Left lung (tissue), 14 donors: ENCODE measurements at places on chromosomes 5 and 9. TPM values are rescaled to one million over a fixed set of nuclear protein-coding genes. Genes with fewer than 3 reads are reported as not detected.

GRCh38 chr9:128593039-128593438, 40.7 kb downstream of the SPTAN1 start:
- H3K27me3 ChIP-seq = no peaks in the 10 kb centered on the region
- no peak overlapping the region for H3K27ac ChIP-seq
- no peak for DNase-seq
- H3K4me1 ChIP-seq = no peaks in the 10 kb centered on the region
- peaks cover 99% of the 10 kb centered on the region for H3K36me3 ChIP-seq
- no peak overlapping the region for H3K4me3 ChIP-seq

GRCh38 chr5:54904425-54904824, 81.0 kb downstream of the ESM1 start:
- no peaks in the 10 kb centered on the region for H3K36me3 ChIP-seq
- no peaks in the 10 kb centered on the region for H3K27me3 ChIP-seq
- no peak overlapping the region for H3K27ac ChIP-seq

- no peaks in the 10 kb centered on the region for H3K36me3 ChIP-seq
- no peak overlapping the region for H3K27ac ChIP-seq
- no peak for DNase-seq
- H3K4me1 ChIP-seq = no peaks in the 10 kb centered on the region
Observed at GRCh38 chr5:91514400-91514799, 131.3 kb upstream of the ARRDC3 start.

- no peaks in the 10 kb centered on the region for H3K36me3 ChIP-seq
- no peaks in the 10 kb centered on the region for H3K4me1 ChIP-seq
- DNase-seq = no peak
- H3K27ac ChIP-seq = no peak overlapping the region
- H3K27me3 ChIP-seq = no peaks in the 10 kb centered on the region
Observed at GRCh38 chr5:125715216-125715615, 708.0 kb upstream of the GRAMD2B start.

- H3K4me3 ChIP-seq = no peak overlapping the region
- H3K27me3 ChIP-seq = peaks cover 4% of the 10 kb centered on the region
- no peaks in the 10 kb centered on the region for H3K36me3 ChIP-seq
- H3K27ac ChIP-seq = no peak overlapping the region
- peaks cover 14% of the 10 kb centered on the region for H3K4me1 ChIP-seq
Observed at GRCh38 chr5:610011-610743, 2.0 kb upstream of the CEP72 start.

DNA sequence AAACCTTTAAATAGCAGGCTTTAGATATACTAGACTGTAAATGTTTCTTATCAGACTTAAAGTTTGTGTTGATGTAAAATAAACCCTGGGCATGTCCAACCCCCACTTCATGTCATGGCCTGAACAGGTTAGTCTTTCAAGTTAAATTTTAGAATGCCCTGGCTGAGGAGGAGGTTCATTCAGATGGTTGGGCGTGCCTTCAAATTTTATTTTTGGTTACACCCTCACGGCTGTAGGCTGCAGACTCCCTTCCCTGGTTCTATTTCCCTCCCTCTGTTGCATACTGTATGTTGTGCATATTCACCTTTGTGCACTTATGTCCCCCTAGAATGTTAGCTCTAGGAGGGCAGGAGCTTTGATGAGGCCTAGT, 5.3 kb upstream of the BICD2 start:
- no peaks in the 10 kb centered on the region for H3K36me3 ChIP-seq
- no peak overlapping the region for H3K4me3 ChIP-seq
- H3K27me3 ChIP-seq = no peaks in the 10 kb centered on the region
- no peak overlapping the region for H3K27ac ChIP-seq
- no peak for DNase-seq

- no peak overlapping the region for H3K27ac ChIP-seq
- H3K4me3 ChIP-seq = no peak overlapping the region
- no peaks in the 10 kb centered on the region for H3K27me3 ChIP-seq
- DNase-seq = no peak
Observed at GRCh38 chr9:95433096-95433819, 83.5 kb downstream of the PTCH1 start.

GRCh38 chr9:136074706-136075105, 20.4 kb downstream of the NACC2 start:
- H3K4me3 ChIP-seq = no peak overlapping the region
- H3K36me3 ChIP-seq = no peaks in the 10 kb centered on the region
- H3K4me1 ChIP-seq = peaks cover 4% of the 10 kb centered on the region
- no peak overlapping the region for H3K27ac ChIP-seq
- H3K27me3 ChIP-seq = no peaks in the 10 kb centered on the region

DNA sequence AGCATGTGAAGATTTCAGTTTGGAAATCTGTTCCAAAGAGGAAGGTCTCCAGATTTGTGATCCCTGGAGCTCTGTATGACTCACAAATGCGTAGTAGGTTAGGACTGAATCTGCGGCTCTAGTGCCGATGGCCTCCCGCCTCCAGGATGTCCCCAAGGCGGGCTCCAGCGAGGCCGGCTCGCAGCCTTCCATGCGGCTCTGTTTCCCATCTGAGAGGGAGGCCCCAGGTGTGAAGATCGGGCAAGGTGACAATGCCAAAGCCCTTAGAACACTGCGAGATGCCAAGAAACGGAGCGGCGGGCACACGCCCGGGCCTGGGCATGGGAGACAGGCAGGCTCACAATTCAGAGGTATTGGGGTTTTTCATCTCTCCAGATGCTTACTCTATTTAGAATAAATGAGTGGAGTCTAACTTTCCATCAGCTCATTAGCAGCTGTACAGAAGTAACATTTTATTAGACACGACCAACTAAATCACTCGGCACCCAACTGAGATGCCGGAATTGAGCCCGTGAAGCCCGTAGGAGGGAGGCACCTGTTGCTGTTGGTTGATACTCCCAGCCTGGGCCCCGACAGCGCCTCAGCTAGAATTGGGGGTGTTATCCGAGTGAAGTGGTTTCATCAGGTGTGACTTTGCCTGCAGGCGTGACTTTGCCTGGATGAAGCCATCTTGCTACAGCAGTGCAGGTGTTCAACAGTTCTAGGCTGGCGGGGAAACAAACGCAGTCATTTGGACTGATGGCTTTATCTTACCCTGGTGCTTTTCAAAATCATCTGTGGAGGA, 7.4 kb upstream of the MRPS2 start:
- H3K4me3 ChIP-seq = no peak overlapping the region
- H3K27me3 ChIP-seq = no peaks in the 10 kb centered on the region
- H3K27ac ChIP-seq = no peak overlapping the region

DNA sequence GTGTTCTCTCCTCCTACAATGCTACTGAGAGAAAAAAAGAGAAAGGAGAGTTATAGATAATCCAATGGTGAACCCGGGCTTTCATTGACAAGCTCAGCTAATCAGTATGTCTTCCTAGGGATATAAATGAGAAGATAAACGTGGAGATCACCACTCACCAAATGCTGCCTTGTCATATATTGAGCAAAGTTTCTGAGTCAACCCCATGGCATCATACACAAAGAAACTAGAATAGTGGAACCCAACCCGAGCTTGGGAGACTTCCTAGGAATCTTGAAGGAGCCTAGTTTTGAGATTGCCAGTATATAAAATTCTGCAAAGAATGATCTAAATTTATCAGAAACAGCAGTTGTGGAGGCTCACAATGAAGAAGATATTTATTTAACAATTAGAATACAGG, 47.8 kb downstream of the PTPN3 start:
- H3K4me1 ChIP-seq = no peaks in the 10 kb centered on the region
- H3K27ac ChIP-seq = no peak overlapping the region
- no peaks in the 10 kb centered on the region for H3K27me3 ChIP-seq
- DNase-seq = no peak
- no peak overlapping the region for H3K4me3 ChIP-seq

GRCh38 chr9:70564468-70565335, 150.2 kb upstream of the KLF9 start:
- H3K36me3 ChIP-seq = no peaks in the 10 kb centered on the region
- no peak for DNase-seq
- no peaks in the 10 kb centered on the region for H3K27me3 ChIP-seq
- no peak overlapping the region for H3K4me3 ChIP-seq
- peak overlapping the region; percentile 78 for H3K27ac ChIP-seq

DNA sequence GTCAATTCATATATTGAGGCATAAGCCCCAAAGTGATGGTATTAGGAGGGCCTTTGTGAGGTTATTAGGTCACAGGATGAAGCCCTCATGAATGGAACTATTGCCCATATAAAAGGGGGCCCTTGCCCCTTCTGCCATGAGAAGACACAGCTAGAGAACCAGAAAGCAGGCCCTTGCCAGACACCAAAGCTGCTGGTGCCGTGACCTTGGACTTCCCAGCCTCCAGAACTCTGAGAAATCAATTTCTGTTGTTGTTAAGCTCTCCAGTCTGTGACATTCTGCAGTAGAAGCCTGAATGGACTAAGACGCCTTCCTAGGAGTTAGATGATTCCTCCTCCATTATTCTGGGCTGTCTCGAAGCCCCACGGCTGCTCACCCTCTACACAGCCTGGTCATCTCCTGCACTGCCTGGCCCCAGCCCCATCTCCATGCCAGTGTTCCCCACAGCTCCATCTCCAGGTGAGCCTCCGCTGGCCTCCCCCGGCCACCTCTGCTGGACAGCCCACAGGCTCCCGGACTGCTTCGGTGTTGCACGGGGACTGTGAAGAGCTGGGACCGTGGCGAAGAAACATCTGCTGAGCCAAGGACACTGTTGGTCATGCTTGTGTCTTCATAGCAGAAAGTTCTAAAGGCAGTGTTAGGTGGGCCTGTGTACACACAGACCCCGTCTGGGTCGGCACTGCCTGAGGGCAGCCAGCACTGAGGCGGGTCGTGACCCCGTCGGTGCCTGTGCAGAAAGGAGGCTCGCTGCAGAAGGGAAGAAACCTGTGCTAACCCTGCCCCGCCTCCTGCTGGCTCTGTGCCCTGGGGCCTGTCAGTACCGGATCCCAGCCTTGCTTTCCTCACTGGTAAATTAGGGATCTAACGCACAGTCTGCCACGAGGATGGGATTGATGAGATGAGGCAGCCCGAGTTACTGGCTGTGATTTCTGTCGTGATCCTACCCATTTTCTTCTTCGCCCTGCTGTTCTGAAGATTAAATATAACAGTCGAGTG, 55.1 kb upstream of the CNOT6 start:
- H3K4me1 ChIP-seq = no peaks in the 10 kb centered on the region
- H3K27ac ChIP-seq = no peak overlapping the region
- H3K27me3 ChIP-seq = peaks cover 12% of the 10 kb centered on the region
- no peak for DNase-seq
- H3K36me3 ChIP-seq = no peaks in the 10 kb centered on the region

DNA sequence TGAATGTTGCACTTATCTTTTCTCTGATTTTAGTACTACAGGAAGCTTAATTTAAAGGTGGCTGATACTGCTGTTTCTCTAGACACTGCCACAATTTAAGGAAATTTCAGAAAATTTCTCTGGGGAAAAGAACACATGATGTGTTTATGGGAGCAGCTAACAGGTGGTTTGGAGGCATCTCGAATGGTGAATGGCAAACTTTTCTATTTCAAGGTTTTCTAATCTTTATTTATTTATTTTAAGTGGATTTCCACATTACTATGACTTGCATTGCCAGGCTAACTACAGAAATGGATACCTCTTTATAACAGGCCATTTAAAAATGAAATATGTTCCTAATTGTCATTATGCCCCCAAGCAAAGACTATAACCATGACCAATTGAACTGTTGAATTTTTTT, 50.4 kb downstream of the PDE6A start:
- H3K4me3 ChIP-seq = no peak overlapping the region
- H3K27me3 ChIP-seq = no peaks in the 10 kb centered on the region
- no peak overlapping the region for H3K27ac ChIP-seq
- no peaks in the 10 kb centered on the region for H3K36me3 ChIP-seq

Gene ABLIM3
- 33.2 TPM for total RNA-seq

Gene SPINK13
- not detected for total RNA-seq

Gene FOXD4L6
- total RNA-seq = not detected

Gene SCGB3A2
- total RNA-seq = 76.6 TPM

Gene EGR1
- 92.6 TPM for total RNA-seq
